Immature natural killer cell (primary cell): ENCODE measurements at places on chromosomes 7 and 10. TPM values are rescaled to one million over a fixed set of nuclear protein-coding genes. Genes with fewer than 3 reads are reported as not detected.
A peak's percentile ranks its signal among the peaks of the same experiment; 100 is the strongest.

- H3K27me3 ChIP-seq, result no peaks in the 10 kb centered on the region
- H3K27ac ChIP-seq, result no peak overlapping the region
- no peaks in the 10 kb centered on the region for H3K36me3 ChIP-seq
- no peak for DNase-seq
- no peaks in the 10 kb centered on the region for H3K4me1 ChIP-seq
- no peak overlapping the region for H3K4me3 ChIP-seq
Observed at GRCh38 chr7:108067844-108068243, 62.3 kb downstream of the LAMB4 start.

DNA sequence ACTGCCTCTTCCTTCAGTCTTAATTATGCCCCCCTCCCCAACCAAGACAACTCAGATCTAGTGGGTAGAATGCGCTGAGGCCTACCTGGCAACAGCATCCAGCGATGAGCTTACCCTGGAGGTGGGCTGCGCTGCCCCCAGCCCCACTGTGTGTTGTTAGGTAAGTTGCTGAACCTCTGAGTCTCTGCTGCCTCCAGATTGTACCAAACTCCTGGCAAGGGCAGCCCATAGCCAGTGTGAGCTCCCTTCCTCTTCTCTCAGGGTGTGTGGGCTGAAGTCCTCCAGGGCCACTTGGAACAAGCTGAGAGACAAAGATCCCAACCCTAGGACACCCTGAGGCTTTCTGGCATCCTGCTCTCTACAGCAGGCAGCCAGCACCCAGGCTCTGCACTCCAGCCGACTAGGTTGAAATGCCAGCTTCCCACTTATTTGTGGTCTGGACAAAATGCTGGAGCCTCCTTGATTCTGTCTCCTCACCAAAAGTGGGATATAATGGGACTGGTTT is 135.3 kb downstream of the ARHGAP22 start:
- peaks cover 3% of the 10 kb centered on the region for H3K27me3 ChIP-seq
- H3K4me1 ChIP-seq, result no peaks in the 10 kb centered on the region
- H3K27ac ChIP-seq, result no peak overlapping the region
- H3K36me3 ChIP-seq, result no peaks in the 10 kb centered on the region
- no peak for DNase-seq
- H3K4me3 ChIP-seq, result no peak overlapping the region

- DNase-seq, result no peak
- H3K36me3 ChIP-seq, result peaks cover 3% of the 10 kb centered on the region
- H3K27me3 ChIP-seq, result peaks cover 4% of the 10 kb centered on the region
- H3K27ac ChIP-seq, result no peak overlapping the region
Observed at GRCh38 chr7:102220960-102221800, 65.5 kb upstream of the SH2B2 start.

- H3K4me3 ChIP-seq, result no peak overlapping the region
- no peaks in the 10 kb centered on the region for H3K36me3 ChIP-seq
- no peaks in the 10 kb centered on the region for H3K4me1 ChIP-seq
- no peak overlapping the region for H3K27ac ChIP-seq
- H3K27me3 ChIP-seq, result no peaks in the 10 kb centered on the region
- DNase-seq, result no peak
Observed at GRCh38 chr10:57605948-57606485, 661.7 kb downstream of the IPMK start.

DNA sequence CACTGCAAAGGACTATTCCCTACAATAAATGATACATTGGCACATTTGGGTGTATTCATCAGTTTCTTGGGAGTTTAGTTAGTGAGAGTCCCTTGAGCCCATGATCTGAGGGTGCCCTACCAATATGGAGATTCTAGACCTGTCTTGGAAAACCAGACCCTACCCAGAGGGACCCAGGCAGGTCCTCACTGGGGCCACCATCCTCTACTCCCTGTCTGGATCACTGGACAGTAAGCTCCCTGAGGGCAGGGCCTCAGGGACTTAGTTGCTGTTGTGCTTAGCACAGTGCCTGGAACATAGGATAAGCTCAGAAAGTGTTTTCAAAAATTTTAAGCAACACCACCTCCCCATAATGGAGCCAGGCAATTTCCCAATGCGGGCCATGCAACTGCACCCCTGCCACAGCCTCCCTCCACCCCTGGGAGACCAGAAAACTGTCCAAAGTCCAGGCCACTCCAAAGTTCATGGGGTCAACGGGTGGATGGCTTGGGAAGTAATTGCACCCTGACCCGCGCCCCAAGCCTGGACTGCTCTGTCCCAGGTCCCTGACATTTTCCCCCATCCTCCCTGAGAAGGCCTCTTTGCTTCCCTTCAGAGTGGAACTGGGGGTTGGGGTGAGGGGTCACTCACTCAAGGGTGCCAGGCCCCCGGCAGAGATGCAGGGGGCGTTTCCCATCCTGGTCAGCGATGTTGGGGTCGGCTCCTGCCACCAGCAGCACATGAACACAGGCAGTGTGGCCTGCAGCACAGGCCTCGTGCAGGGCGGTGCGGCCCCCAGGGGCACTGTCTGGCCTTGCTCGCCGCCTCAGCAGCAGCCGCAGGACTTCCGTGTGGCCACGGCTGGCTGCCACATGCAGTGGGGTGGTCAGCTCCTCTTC is 1.0 kb downstream of the ASB10 start:
- H3K27ac ChIP-seq, result no peak overlapping the region
- H3K4me1 ChIP-seq, result no peaks in the 10 kb centered on the region
- no peak for DNase-seq
- no peaks in the 10 kb centered on the region for H3K36me3 ChIP-seq

- peaks cover 7% of the 10 kb centered on the region for H3K36me3 ChIP-seq
- no peak for DNase-seq
- no peak overlapping the region for H3K27ac ChIP-seq
- H3K4me3 ChIP-seq, result no peak overlapping the region
Observed at GRCh38 chr7:79293655-79294142, 159.8 kb downstream of the MAGI2 start.

- H3K4me3 ChIP-seq, result no peak overlapping the region
- no peaks in the 10 kb centered on the region for H3K36me3 ChIP-seq
- peaks cover 2% of the 10 kb centered on the region for H3K27me3 ChIP-seq
Observed at GRCh38 chr10:68135922-68136792, 26.9 kb downstream of the MYPN start.

DNA sequence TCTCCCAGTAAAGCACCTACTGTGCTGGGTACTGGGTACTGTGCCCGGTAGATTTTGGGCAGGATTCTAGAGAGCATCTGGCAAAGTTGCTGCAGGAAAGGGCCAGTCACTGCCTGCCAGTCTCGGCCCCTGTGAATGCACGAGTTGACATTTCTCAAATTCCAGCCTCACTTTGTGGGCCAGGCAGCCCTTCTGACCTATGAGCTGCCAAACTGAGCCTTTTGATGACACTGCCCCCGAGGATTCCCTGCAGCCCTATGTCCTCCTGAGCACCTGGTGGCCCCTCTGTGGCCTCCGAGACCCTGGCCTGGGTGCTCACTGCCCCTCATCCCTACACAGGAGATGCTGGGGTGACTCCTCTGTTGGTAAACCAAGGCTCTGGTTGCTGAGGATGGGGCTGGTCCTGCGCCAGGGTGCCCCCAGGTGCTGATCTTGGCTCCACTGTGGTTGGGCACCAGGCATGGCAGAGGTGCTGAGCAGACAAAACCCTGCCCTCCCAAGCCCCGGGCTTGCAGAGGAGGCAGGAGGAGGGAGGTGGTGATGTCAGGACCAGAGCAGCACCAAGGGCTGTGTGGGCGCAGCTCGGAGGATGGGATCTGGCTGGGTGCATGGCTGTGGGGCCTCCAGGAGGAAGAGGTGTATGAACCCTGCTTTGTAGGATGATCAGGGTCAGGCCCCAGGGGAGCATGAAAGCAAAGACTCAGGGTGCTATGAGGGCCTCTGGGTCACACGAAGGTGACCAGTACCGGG is 16.2 kb downstream of the LHPP start:
- DNase-seq, result no peak
- H3K4me3 ChIP-seq, result no peak overlapping the region
- no peaks in the 10 kb centered on the region for H3K4me1 ChIP-seq
- H3K27ac ChIP-seq, result no peak overlapping the region
- H3K27me3 ChIP-seq, result no peaks in the 10 kb centered on the region
- no peaks in the 10 kb centered on the region for H3K36me3 ChIP-seq

- H3K27me3 ChIP-seq, result no peaks in the 10 kb centered on the region
- no peak for DNase-seq
- H3K4me3 ChIP-seq, result peak overlapping the region; percentile 6
- H3K27ac ChIP-seq, result no peak overlapping the region
Observed at GRCh38 chr10:24519950-24520349, 203.7 kb downstream of the ARHGAP21 start.

GRCh38 chr7:91826377-91826776 is 54.1 kb downstream of the MTERF1 start:
- H3K27ac ChIP-seq, result no peak overlapping the region
- H3K4me3 ChIP-seq, result no peak overlapping the region
- H3K36me3 ChIP-seq, result peaks cover 32% of the 10 kb centered on the region
- H3K27me3 ChIP-seq, result no peaks in the 10 kb centered on the region

CRCP gene
- polyA plus RNA-seq, result 23.2 TPM

VWA2 gene
- polyA plus RNA-seq, result not detected

GRCh38 chr7:28330384-28331070 is 81.8 kb upstream of the CREB5 start:
- peaks cover 29% of the 10 kb centered on the region for H3K4me1 ChIP-seq
- peak overlapping the region; percentile 42 for H3K27ac ChIP-seq
- H3K27me3 ChIP-seq, result peaks cover 1% of the 10 kb centered on the region
- H3K4me3 ChIP-seq, result peak overlapping the region; percentile 78
- peak; percentile 18 for DNase-seq
- H3K36me3 ChIP-seq, result no peaks in the 10 kb centered on the region

GRCh38 chr10:116879817-116880216 is 30.5 kb downstream of the ENO4 start:
- H3K27me3 ChIP-seq, result no peaks in the 10 kb centered on the region
- no peaks in the 10 kb centered on the region for H3K36me3 ChIP-seq
- no peak for DNase-seq
- H3K4me1 ChIP-seq, result no peaks in the 10 kb centered on the region

- peak overlapping the region; percentile 45 for H3K4me3 ChIP-seq
- peaks cover 35% of the 10 kb centered on the region for H3K4me1 ChIP-seq
- H3K27ac ChIP-seq, result no peak overlapping the region
- H3K27me3 ChIP-seq, result peaks cover 2% of the 10 kb centered on the region
- DNase-seq, result no peak
- H3K36me3 ChIP-seq, result no peaks in the 10 kb centered on the region
Observed at GRCh38 chr10:3666525-3667302, 118.3 kb downstream of the KLF6 start.

C1QL3 gene
- 0.49 TPM for polyA plus RNA-seq

- H3K36me3 ChIP-seq, result peaks cover 4% of the 10 kb centered on the region
- no peak for DNase-seq
- H3K27me3 ChIP-seq, result peaks cover 2% of the 10 kb centered on the region
- no peaks in the 10 kb centered on the region for H3K4me1 ChIP-seq
- no peak overlapping the region for H3K27ac ChIP-seq
Observed at GRCh38 chr10:120993089-120993488, 141.9 kb downstream of the WDR11 start.

DNA sequence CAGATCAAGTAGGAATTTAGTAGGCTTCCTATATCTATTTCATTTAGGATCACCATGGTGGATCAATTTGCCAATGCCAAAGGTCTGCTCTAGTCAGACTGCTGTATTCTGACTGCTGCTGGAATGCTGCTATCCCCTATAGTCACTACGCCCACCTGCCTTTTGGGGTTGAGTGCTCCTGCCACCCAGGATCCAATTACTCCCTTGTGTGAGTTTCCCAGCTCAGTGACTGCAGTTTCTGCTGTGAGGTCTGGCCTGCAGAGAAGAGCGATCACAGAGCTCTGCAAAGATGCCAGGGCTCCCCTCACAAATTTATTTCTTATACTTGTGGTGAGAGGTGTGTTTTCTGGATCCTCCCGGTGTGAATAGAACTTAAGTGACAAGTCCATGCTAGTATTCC is 88.1 kb upstream of the FOXI2 start:
- H3K4me1 ChIP-seq, result no peaks in the 10 kb centered on the region
- H3K27ac ChIP-seq, result no peak overlapping the region
- peaks cover 13% of the 10 kb centered on the region for H3K27me3 ChIP-seq

DNA sequence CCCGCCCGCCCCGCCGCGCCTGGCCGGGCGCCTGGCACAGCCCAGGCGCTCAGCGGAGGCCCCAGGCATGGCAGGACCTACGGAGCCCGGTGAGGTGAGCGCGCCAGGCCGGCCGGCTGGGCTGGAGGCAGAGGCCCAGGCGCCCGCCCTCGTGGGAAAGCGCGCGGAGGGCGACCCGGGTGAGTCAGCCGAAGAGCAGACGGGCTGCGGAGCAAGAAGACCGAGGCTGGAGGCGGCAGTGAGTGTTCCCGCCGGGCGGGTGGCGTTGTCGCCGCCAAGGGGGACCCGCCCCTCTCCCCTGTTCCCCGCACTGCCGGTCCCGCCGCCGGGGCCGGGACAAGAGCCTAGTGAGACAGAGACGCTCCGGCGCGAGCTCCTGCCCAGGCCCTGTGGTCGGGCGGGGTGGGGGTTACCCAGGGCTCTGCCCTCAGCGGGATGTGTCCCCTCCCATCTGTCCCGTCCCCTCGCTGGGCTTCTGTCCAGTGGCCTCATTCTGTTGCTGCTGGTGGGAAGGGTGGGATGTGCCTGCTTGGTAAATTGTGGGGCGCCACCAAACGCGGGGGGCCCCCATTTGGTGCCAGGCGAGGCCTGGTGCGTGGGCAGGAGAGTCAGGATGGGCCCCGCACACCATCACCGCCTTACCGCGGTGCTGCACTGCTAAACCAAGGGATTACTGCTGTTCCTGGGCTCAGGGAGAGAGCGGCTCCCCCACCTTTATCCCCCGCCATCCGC is 17.0 kb upstream of the NODAL start:
- no peaks in the 10 kb centered on the region for H3K4me1 ChIP-seq
- DNase-seq, result no peak
- peaks cover 28% of the 10 kb centered on the region for H3K27me3 ChIP-seq

PRLHR gene
- not detected for polyA plus RNA-seq

- H3K4me3 ChIP-seq, result no peak overlapping the region
- H3K36me3 ChIP-seq, result no peaks in the 10 kb centered on the region
- H3K4me1 ChIP-seq, result no peaks in the 10 kb centered on the region
- DNase-seq, result no peak
- peaks cover 3% of the 10 kb centered on the region for H3K27me3 ChIP-seq
Observed at GRCh38 chr10:133100706-133101415, 13.1 kb downstream of the ADGRA1 start.

DNA sequence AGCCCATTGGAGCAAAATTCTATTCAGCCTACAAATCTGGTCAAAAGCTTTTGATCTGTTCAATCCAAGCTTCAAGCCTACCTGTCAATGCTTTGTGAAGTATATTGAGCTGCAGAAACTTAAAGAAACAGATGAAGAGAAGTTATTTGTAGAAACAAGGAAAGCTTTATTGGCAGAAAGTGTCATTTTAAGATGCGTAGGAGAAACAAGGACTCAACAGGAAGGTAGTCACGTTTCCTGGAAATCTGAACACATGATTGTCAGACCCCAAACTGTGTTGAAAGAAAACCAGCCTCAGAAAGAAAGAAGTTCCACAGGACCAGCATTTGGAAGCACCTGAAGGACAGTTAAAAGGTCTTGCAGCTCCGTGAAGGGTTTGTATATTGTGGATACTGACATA is 34.8 kb upstream of the PURB start:
- no peak overlapping the region for H3K27ac ChIP-seq
- no peak overlapping the region for H3K4me3 ChIP-seq
- no peaks in the 10 kb centered on the region for H3K36me3 ChIP-seq
- H3K27me3 ChIP-seq, result no peaks in the 10 kb centered on the region
- no peak for DNase-seq

GRCh38 chr7:45203936-45204445 is 46.4 kb downstream of the RAMP3 start:
- H3K4me1 ChIP-seq, result no peaks in the 10 kb centered on the region
- H3K36me3 ChIP-seq, result no peaks in the 10 kb centered on the region
- H3K27me3 ChIP-seq, result peaks cover 7% of the 10 kb centered on the region
- no peak overlapping the region for H3K4me3 ChIP-seq
- DNase-seq, result no peak

GRCh38 chr10:95789902-95790301 is 33.9 kb downstream of the ENTPD1 start:
- no peak for DNase-seq
- peaks cover 3% of the 10 kb centered on the region for H3K27me3 ChIP-seq
- H3K4me3 ChIP-seq, result no peak overlapping the region
- H3K4me1 ChIP-seq, result peaks cover 30% of the 10 kb centered on the region
- no peaks in the 10 kb centered on the region for H3K36me3 ChIP-seq
- no peak overlapping the region for H3K27ac ChIP-seq

NPFFR1 gene
- not detected for polyA plus RNA-seq

ZNF680 gene
- 2.6 TPM for polyA plus RNA-seq

CHCHD2 gene
- 512 TPM for polyA plus RNA-seq
